ENCODE measurements at places on chromosomes 3 and 15.

DNA sequence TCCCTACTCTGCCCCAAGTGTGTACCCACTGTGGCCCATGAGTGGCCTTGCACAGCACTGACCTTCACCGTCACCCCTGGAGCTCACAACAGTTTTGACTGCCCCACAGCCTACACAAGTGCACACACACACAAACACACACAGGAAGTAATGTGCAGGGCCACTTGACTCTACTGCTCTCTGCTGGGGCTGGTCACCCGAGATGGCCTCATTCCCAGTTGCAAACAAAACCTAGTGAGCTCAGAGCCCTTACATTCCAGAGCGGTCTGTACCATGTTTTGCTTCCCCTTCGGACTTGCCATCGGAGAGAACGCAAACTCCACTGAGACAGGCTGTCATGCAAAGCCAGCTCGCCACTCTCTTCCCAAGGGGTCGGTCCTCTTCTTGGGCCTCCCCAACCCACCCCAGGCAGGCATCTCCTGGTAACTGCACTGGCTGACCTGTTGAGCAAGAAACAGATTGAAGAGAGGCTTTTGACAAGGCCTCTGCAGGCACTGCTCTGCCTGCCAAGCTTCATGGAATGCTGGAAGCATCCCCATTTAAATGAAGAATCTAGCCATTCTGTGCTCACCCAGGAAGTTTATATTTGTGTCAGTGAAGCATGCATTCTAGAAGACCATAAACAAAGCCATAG lies 232.0 kb upstream of the IGF1R start:
- no peak for DNase-seq

- DNase-seq, result no peak
These were observed 45.5 kb downstream of the HPS3 start for GRCh38 chr3:149174901-149175300.

- DNase-seq, result no peak
These were observed 2.1 kb upstream of the DYNLT2B start for GRCh38 chr3:196320137-196320536.

DNA sequence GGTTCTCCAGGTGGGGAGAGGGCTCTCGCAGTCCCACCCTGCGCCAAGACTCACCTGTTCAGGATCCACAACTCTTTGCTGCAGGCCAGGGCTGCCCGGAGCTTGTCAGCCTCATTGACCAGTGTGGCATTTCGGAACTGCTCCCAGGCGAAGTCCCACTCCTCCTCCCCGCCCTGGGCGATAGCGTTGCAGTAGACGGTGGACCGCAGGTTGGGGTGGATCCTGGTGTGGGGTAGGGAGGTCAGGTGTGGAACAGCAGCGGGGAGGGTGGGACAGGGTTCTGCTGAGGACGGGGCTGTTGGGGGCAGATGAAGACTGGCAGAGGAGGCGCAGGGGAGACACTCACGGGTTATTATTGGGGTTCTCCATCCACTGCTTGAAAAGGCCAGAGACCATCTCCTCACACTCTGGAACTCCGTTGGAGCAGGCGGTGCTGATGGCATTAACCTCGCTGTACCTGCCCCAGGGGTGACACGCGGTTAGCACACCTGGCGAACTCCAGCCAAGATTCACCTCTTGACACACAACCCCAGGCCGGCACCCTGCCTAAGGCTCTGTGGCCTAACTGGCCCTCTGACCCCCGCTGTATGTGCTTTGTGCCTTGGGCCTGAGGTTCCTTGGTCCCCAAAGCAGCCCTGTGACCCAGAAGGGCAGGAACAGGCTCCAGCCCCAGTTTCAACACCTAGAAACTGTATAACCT lies 16.1 kb downstream of the MESP2 start:
- DNase-seq, result no peak

DNA sequence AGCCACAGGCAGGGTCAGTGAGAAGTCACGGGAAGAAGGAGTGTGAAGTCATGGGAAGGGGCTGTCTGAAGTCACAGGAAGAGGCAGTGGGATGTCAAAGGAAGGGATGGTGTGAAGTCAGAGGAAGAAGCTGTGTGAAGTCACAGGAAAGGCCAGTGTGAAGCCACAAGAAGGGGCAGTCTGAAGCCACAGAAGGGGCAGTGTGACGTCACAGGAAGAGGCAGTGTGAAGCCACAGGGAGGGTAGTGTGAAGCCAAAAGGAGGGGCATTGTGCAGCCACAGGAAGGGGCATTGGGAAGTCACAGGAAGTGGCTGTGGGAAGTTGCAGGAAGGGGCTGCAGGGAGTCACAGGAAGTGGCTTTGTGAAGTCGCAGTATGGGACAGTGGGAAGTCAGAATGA lies 35.1 kb downstream of the GASK1A start:
- DNase-seq, result no peak

- no peak for DNase-seq
These were observed 97.6 kb upstream of the CNTN3 start for GRCh38 chr3:74711913-74712512.

- no peak for DNase-seq
These were observed 62.5 kb downstream of the IL20RB start for GRCh38 chr3:137020315-137020714.

- DNase-seq, result no peak
These were observed 32.3 kb downstream of the PRR20G start for GRCh38 chr3:127255516-127255915.

DNA sequence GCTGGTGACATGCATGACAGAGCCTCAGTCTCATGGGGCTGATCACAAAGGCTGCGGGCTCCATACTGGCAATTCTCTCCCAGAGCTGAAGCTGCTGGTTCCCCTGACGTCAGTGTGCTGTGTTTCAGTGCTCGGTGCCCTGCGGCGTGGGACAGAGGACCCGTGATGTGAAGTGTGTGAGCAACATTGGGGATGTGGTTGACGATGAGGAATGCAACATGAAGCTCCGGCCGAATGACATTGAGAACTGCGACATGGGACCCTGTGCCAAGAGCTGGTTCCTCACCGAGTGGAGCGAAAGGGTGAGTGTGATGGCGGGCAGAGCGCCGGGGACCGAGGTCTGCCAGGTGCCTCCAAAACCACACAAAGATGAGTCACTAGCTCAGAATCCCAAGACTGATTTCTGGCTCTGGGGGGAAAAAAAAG lies 62.0 kb upstream of the NR2E3 start:
- no peak for DNase-seq

- DNase-seq, result no peak
These were observed 20.0 kb upstream of the CMTM7 start for GRCh38 chr3:32371461-32372212.

DNA sequence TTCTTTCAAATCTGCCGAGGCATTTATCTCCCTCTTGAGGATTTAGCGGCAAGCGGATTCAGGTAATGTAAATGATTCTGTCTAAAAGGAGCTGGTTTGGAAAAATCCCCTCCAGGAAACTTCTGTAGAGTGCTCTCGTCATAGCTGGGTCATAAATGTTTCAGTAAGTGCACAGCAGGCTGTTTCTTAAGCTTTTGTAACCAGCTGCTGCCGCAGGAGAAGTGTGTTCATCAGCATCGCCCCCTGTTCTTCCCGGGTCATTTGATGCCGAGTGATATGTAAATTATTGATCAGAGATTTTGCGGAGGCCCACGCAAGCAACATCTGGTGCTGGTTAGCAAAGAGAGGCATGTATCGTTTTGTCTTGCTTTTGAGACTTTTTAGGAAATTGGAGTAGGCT lies 53.1 kb downstream of the DNASE1L3 start:
- DNase-seq, result no peak

- peak; percentile 26 for DNase-seq
These were observed 203.9 kb downstream of the MINAR1 start for GRCh38 chr15:79635897-79636561.

GRCh38 chr3:48617559-48617958 lies 4.0 kb downstream of the TMEM89 start:
- DNase-seq, result no peak

DNA sequence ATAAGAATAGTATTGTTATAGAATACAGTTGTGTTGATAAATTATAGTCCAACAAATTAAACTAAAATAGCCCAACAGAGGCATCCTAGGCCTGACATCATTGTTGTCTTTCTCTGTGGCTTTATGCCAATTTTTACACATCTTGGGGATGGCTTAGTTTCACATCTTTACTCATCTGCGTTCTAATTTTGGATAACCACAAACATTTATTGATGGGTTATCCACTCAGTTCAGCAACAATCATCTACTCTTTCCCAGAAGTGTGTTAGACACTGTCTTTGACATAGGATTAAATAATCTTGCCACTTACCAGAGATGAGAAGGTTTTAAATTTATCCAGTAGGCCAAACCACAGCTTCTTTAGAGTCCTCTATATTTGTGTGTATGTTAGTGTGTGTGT lies 120.8 kb upstream of the PHLDB2 start:
- no peak for DNase-seq

- no peak for DNase-seq
These were observed 99.5 kb upstream of the MCTP2 start for GRCh38 chr15:94131875-94132274.

DNA sequence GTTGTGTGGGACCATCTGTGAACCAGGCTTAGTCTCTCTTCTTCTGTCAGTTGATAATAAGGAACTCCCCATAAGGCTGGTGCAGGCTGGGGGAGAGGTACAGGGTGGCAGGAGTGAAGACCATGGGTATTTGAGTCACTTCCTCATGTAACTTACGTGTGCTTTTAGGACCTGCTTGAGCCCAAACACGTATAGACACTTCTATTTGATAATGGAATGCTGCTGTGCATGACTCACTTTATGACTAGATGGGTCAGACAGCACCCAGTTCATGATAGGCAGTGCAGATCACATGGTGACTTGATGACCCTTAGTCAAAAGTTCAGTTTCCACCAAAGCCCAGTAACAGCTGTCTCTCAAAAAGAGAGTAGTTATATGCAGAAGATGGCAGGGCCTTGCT lies 490.9 kb downstream of the ZBBX start:
- no peak for DNase-seq

GRCh38 chr3:43525941-43526607 lies 95.7 kb downstream of the ANO10 start:
- no peak for DNase-seq

GRCh38 chr15:60591496-60592370 lies 112.8 kb upstream of the ICE2 start:
- DNase-seq, result peak; percentile 38
